ENCODE measurements at places on chromosomes 3 and 15.
A peak's percentile ranks its signal among the peaks of the same experiment; 100 is the strongest.

DNA sequence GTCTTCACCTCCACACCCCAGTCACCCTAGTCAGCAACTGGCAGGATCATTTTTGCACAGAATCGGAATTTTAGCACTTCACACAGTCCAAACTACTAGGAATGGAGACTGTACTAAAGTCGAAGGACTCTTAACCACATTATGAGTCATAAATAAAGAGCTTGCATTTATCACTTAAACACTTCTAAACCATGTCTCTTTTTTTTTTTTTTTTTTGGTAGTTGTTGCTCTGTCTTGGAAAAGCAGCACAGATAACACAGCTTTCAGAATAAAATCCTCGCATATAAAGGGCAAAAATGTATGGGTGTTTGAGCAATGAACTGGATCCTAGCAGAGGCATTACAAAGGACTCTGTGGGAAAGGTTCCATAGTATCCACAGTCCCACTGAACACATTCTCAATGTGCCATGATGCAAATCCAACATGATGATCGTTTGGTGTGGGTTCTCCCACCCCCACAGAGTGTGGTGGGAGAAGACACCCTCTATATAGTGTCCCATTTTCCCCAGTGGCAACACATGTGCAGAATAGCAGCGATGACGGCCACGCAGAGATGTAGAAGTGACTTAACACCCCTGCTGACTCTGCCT lies 47.1 kb downstream of the FOXP1 start:
- no peak overlapping the region for H3K4me3 ChIP-seq
- H3K36me3 ChIP-seq = no peaks in the 10 kb centered on the region
- H3K4me1 ChIP-seq = no peaks in the 10 kb centered on the region
- no peak for DNase-seq

DNA sequence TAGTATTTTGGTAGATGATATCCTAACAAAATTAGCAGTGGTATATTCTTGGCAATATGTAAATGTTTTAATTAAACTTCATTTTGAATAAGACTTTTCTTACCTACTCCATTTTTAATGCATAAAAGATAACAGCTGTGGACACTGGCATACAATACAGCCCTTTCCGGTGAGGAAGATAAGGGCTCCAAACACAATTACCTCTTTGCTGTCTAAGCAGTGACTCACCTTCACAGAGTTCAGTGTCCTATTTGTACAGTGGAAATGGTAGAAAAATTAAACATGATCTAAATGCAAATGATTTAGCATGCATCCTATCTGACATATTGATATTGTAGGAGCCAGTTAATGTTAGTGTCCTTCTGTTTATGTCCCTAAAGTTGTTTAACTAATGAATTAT lies 969.4 kb downstream of the PLOD2 start:
- peaks cover 9% of the 10 kb centered on the region for H3K4me1 ChIP-seq
- no peak overlapping the region for H3K4me3 ChIP-seq
- H3K27ac ChIP-seq = no peak overlapping the region
- no peaks in the 10 kb centered on the region for H3K36me3 ChIP-seq

GRCh38 chr15:57769266-57769665 lies 62.8 kb downstream of the POLR2M start:
- DNase-seq = no peak
- no peaks in the 10 kb centered on the region for H3K36me3 ChIP-seq
- no peaks in the 10 kb centered on the region for H3K4me1 ChIP-seq
- H3K27me3 ChIP-seq = no peaks in the 10 kb centered on the region
- no peak overlapping the region for H3K4me3 ChIP-seq

DNA sequence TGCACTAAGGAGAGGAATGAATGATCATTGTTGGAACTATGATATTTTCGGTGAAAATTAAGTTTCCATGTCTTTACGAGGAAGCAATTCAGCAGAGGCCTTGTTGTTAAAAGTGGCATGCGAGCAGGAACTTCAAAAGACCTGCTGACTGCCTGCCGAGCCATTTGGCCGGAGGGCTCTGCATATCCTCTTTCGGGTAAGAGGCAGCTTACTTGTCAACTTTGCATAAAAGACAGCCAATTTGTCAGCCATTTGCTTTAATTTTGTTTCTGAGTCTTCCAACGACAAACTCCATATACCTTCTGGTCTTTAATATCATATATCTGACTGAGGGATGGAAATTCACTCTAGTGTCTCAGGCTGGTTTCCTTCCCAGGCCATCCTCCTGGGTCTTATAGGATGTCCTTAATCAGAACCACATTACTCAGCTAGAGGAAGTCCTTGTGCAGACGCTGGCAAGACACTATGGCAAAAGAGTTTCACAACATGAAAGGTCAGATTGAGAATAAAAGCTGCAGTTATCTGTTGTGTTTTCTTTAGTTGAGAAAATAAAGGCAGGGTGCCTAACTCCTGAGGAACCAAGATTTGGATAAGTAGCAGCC lies 128.7 kb upstream of the WNT5A start:
- no peak overlapping the region for H3K4me3 ChIP-seq
- H3K27me3 ChIP-seq = no peaks in the 10 kb centered on the region
- H3K27ac ChIP-seq = peak overlapping the region; percentile 3
- no peaks in the 10 kb centered on the region for H3K36me3 ChIP-seq
- peaks cover 13% of the 10 kb centered on the region for H3K4me1 ChIP-seq

DNA sequence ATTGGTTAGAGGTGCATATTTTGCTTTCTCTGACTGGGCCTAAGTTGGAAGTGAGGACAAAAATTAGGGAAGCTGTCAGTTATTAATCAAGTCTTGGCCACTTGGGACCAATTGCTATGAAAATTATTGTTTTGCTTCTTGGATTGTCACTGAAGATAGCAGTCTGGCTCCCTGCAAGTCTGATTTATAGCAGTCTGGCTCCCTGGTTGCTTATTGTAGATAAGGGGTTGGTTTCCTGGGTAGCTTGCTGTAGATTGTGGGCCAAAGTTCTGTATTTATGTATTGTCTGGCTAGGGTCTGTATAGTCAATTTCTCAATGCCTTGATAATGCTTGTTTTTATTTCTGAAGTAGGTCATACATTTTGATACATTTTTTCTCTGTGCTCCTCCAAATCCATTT lies 13.3 kb upstream of the DRD3 start:
- no peak overlapping the region for H3K4me3 ChIP-seq
- H3K27ac ChIP-seq = no peak overlapping the region
- no peaks in the 10 kb centered on the region for H3K4me1 ChIP-seq
- DNase-seq = no peak
- H3K36me3 ChIP-seq = no peaks in the 10 kb centered on the region

GRCh38 chr3:65409176-65409569 lies 629.5 kb downstream of the MAGI1 start:
- H3K4me3 ChIP-seq = no peak overlapping the region
- peaks cover 21% of the 10 kb centered on the region for H3K4me1 ChIP-seq
- no peak overlapping the region for H3K27ac ChIP-seq
- H3K36me3 ChIP-seq = no peaks in the 10 kb centered on the region
- no peaks in the 10 kb centered on the region for H3K27me3 ChIP-seq

GRCh38 chr3:193948459-193948858 lies 187.5 kb upstream of the HES1 start:
- no peak overlapping the region for H3K27ac ChIP-seq
- peaks cover 4% of the 10 kb centered on the region for H3K4me1 ChIP-seq
- no peaks in the 10 kb centered on the region for H3K27me3 ChIP-seq
- DNase-seq = no peak
- no peaks in the 10 kb centered on the region for H3K36me3 ChIP-seq
- no peak overlapping the region for H3K4me3 ChIP-seq

DNA sequence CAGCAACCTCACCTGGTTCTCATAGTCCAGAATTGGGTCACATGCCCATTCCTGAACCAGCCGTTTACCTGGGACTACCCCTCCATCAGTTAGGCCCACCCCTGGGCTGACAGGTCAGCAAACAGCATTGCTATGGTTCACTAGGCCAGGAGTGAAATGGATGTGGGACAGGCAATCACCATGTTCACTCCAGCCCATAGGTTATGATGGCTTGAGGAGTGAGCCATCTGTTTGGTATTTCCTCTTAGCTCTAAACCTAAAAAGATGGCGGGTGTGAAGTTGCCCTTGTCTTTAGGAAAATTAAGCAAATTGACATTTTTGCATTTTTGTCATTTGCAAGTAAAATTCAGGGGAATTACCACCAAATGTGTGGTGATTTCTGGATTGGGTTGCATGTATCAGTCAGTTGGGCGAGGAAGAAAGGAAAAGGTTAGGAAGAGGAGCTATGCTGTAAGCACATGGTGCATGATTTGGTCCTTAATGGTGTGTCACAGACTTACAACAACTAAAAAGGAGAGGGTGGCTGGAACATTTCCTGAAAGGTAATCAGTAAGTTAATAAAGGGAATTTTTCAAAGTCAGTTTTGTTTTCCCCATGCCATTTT lies 17.2 kb downstream of the NXPE3 start:
- no peaks in the 10 kb centered on the region for H3K36me3 ChIP-seq
- no peak overlapping the region for H3K4me3 ChIP-seq
- DNase-seq = no peak
- H3K27me3 ChIP-seq = no peaks in the 10 kb centered on the region
- H3K27ac ChIP-seq = no peak overlapping the region

DNA sequence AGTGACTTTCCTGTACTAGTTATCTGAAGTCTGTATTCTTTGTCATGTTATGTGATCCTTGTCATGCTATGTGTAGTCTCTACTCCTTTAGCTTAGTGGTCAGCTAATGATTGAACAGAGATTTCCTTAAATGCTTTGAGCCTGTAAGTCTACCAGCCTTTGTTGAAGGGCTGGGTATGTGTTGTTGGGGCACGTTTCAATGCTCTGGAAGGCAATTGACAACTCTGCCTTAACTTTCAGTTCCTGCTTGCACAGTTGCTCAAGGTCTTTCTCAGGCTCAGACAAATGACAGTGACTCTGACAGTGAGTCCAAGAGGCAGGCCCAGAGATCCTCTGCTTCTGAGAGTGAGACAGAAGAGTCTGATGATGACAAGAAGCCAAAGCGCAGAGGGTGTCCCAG lies 89.3 kb downstream of the CHD2 start:
- no peaks in the 10 kb centered on the region for H3K4me1 ChIP-seq
- DNase-seq = no peak
- H3K27ac ChIP-seq = peak overlapping the region; percentile 7

GRCh38 chr3:172238188-172238587 lies 198.8 kb downstream of the FNDC3B start:
- no peak overlapping the region for H3K27ac ChIP-seq
- no peak overlapping the region for H3K4me3 ChIP-seq
- peaks cover 4% of the 10 kb centered on the region for H3K4me1 ChIP-seq

- no peaks in the 10 kb centered on the region for H3K4me1 ChIP-seq
- no peaks in the 10 kb centered on the region for H3K36me3 ChIP-seq
- H3K27ac ChIP-seq = peak overlapping the region; percentile 1
These were observed 43.9 kb downstream of the GOLIM4 start for GRCh38 chr3:168051531-168052471.

DNA sequence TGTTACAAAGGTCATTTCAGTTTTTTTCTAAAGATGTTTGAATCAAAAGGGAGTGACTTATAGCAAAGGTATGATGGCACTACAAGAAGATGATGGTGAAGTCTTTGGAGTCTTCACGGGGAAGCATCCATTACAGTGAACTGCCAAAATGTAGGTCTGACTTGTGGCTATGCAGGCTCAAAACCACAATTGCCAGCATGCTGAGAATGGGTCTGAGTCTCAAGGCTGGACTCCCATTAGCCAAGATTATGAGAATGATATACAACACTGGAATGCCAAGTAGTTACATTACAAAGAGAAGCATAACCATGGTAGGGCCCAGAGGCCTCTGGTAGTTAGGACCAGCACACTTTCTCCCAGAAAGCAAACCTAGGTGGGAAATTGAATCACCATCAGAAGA lies 194.2 kb downstream of the MTHFS start:
- H3K27ac ChIP-seq = no peak overlapping the region
- no peak for DNase-seq
- no peaks in the 10 kb centered on the region for H3K36me3 ChIP-seq
- H3K4me1 ChIP-seq = no peaks in the 10 kb centered on the region

- no peaks in the 10 kb centered on the region for H3K4me1 ChIP-seq
- H3K27ac ChIP-seq = no peak overlapping the region
- H3K4me3 ChIP-seq = peak overlapping the region; percentile 65
- DNase-seq = no peak
These were observed 44.5 kb upstream of the RAD51 start for GRCh38 chr15:40650479-40650878.

- peaks cover 9% of the 10 kb centered on the region for H3K4me1 ChIP-seq
- H3K27me3 ChIP-seq = no peaks in the 10 kb centered on the region
- no peaks in the 10 kb centered on the region for H3K36me3 ChIP-seq
- no peak overlapping the region for H3K4me3 ChIP-seq
These were observed 79.2 kb downstream of the SST start for GRCh38 chr3:187590861-187591576.

DNA sequence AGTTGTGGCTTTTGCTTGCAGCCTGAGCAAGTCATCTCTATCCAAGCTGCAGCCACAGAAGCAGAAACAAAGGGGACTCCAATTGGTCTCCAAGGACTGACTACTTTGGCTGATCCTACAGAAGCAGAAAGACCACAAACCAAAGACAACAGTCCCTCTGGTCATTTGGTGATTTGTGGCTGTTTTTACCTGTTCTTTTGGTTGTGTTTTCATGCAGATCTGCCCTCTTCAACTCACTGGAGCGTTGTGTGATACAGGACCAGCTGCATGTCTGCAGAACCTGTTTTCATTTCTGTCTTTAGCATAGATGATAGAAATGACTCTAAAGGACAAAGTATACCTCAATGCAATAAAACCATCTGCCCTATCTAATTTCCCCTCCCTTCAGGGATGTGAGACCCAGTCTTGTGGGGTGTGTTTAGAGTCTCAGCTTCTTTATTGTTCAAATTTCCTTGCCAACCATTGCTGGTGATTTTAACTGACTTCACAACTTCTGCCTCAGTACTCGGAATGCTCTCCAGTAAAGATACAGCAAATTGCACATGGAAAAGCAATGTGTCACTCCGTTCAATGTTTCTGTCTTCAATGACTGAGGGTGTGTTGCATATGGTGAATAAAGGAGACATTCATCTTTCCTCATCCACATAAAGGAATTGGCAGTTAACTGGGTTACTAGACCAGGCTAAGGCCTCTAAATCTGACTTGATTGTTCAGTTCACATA lies 48.9 kb upstream of the SLC7A14 start:
- H3K4me3 ChIP-seq = no peak overlapping the region
- H3K4me1 ChIP-seq = no peaks in the 10 kb centered on the region
- no peaks in the 10 kb centered on the region for H3K36me3 ChIP-seq
- no peak overlapping the region for H3K27ac ChIP-seq

DNA sequence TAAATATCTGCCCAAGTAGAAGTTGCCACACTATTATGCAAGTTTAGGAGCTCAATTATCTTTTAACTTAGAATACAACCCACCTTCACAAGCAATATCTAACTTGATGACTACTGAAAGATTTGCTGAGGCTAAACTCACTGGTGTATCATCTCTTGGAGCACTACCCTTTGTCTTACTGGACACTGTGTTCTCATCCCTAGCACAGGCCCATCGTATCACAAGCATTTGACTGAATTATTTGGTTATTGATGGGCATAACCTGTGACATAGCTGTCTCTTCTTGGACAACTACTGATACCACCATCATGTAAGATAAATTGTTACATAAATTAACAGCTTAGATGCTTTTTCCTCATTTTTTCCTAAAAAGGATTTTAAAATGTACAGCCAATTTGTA lies 216.2 kb upstream of the THBS1 start:
- H3K36me3 ChIP-seq = no peaks in the 10 kb centered on the region
- H3K4me3 ChIP-seq = no peak overlapping the region
- no peaks in the 10 kb centered on the region for H3K4me1 ChIP-seq
- no peak overlapping the region for H3K27ac ChIP-seq

- H3K36me3 ChIP-seq = peaks cover 8% of the 10 kb centered on the region
- no peaks in the 10 kb centered on the region for H3K4me1 ChIP-seq
- no peak overlapping the region for H3K27ac ChIP-seq
- H3K27me3 ChIP-seq = no peaks in the 10 kb centered on the region
- no peak overlapping the region for H3K4me3 ChIP-seq
- DNase-seq = no peak
These were observed 39.7 kb downstream of the ESYT3 start for GRCh38 chr3:138474163-138474562.

- no peaks in the 10 kb centered on the region for H3K27me3 ChIP-seq
- H3K4me3 ChIP-seq = no peak overlapping the region
- DNase-seq = no peak
- H3K27ac ChIP-seq = no peak overlapping the region
These were observed 590.8 kb downstream of the FOXP1 start for GRCh38 chr3:70992562-70993204.
